T-helper 22 cell (primary cell): ENCODE measurements at places on chromosomes 12 and 14.

DNA sequence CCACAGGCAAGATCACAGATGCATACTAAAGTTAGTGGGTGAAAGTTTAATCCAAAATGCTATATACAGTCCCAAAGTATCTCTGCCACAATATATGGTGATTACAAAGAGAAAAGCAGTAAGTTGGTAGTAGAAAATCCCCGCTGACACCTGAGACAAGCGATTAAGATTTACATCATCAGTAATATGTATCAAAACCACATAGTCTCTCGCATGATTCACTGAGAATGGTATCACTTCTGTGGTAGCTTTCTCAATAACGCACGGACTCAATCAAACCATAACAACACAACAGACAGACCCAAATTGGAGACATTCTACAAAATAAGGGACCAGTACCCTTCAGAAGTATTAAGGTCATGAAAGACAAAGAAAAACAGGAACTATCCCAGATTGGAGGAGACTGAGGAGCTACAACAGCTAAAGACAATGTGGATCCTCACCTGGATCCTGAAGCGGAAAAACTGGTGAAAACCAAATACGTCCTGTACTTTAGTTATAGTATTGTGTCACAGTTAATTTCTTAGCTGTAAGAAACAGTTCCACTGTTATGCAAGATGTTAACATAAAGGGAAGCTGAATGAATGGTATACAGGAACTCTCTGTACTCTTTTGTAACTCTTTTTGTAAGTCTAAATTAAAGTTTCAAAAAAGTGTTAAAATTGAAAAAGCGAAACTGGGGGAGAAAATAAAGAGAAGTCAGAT, 51.0 kb downstream of the SPTLC2 start:
- DNase-seq: no peak

DNA sequence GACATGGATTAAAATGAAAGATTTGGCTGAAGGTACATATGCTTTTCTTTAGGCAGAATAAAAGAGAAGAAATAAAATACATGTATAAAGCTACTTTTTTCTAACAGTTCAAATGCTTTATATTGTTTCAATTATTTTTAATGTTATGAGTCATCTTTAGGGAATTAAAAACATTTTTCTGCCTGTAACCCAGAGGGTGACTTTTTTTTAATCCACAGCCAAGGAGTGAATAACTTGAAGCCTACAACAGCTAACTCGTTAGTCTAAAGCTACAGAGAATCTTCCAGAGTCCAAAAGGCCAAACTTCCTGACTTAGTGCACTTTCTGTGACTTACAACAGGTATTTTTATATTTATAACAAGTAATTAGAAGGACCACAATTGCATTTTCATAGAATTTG, 151.6 kb downstream of the SEC23A start:
- DNase-seq: no peak

DNA sequence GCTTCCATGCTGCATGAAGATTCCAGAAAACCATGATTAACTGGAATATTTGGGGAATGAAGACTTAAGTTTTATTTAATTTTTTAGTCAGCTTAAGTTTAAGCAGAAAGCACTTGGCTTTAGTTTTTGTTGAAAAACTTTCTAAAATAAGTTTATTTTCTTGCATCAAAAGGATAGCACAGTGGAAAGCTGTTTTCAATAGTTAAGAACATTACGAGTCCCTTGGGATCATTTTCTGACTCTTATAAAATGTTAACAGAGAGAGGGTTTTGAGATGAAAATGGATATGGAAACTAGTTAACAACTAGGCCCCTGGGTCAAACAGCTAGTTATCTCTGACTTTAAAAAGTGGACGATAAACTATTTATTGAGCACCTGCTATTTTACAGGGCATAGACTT, 181.9 kb upstream of the SLC38A2 start:
- DNase-seq: no peak

GRCh38 chr12:108807476-108807875, 49.9 kb downstream of the SSH1 start:
- no peak for DNase-seq

DNA sequence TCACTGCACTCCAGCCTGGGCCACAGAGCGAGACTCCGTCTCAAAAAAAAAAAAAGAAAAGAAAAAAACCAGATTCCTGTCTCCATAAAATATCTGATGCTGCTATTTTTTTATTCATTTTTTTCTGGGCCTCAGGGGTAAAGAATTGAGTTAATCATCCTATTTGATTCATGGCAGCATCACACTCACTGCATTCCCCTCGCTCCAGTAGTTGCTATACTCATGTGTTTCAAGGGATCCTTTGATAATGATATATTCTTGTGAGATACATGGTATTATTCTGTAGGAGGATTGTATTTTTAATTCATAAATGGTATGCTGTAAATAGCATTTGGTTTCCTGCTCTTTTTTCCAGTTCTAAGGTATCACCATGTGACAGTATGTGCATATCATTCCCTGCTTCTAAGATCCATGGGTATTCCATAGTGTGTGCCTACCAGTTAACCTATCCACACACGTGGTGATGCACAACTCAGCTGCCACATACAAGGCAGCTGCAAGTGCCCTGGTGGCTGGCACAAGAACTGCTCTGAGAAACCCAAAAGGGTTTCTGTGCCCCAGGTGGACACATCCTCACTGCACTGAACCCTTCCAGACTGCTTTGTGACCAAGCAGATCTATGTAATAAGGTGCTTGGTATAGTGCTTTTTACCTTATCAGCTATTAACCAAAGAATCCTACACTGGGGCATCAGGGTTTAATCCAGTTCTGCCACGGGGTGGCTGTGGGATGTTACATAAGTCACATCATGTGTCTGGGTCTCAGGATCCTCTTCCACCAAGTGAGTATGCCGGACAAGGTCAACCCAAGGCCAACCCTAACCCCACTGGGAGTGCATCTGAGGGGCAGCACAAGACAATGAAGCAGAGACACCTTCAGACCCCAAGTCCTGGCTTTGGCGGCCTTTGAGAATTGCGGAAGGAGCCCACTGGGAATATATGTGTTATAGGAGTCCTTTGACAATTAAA, 74.6 kb downstream of the ZFP36L1 start:
- no peak for DNase-seq

DNA sequence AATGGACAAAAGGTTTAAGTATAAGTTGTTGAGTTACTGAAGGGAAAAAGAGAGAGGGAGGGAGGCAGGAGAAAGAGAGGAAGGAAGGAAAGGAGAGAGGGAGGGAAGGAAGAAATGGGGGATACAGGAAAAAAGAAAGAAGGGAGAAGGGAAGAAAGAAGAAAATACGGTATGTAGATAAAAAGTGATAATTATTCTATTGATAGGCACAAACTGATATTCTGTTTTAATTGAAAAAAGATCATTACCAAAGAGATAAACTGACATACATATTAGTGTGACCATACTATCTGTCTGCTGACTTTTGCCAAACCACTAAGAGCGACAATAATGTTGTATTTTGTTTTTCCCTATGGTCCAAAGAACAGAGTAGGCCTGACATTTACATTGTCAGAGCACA, 154.5 kb downstream of the LRFN5 start:
- DNase-seq: no peak

DNA sequence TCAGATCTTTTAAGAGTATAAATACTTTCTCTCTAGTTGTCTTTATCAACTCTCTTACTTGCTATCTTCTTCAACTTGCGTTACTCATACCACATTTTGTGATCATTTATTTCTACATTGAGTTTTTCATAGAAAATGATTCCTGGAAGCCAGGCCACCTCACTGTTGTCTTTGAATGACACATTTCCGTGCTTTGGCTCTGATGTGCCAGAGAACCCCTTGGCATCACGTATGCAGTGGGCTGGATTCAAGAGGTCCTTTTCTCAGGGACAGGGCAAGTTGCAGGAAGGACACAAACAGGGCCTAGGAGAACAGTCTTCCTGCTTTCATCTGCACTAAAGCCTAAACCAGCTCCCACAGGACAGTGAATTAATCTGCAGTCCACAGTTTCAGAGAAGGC, 70.3 kb upstream of the PYGL start:
- no peak for DNase-seq

GRCh38 chr12:47839214-47839876, 19.6 kb upstream of the HDAC7 start:
- no peak for DNase-seq

DNA sequence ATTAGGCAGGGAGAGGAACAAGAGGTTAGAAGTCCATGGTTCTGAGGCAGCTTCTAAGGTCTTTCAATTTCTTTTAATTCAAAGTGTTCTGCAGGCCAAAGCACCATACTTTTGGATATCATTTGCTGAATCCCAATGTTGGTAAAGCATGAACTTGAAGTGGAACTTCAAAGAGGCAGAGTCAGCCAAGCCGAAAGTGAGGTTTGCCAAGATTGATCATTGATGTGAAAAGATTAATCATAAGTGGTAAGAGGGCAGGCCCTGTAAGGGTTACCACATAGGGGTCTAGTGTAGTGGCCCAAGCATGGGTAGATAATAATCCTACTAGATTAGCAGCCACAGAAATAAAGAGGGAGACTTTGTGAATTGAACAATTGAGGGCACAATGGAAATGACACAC, 191.7 kb upstream of the DIO2 start:
- DNase-seq: no peak

DNA sequence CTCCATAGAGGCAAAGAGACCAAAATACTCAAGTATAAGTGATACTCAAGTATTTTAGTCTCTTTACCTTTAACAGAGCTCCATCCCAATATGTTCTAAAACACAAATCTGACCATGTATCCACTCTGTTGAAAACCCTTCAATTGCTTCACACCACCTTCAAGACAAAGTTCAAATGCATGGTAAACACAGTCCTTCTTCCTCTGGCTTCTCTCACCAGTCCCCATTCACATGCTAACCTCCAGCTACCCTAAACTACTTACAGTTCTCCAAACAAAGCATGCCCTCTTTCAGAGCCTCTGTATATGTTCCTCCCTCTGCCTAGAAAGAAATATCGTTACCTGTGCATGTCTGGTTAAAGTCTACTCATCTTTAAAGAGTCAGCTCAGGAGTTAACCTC, 100.2 kb downstream of the NUMB start:
- no peak for DNase-seq

DNA sequence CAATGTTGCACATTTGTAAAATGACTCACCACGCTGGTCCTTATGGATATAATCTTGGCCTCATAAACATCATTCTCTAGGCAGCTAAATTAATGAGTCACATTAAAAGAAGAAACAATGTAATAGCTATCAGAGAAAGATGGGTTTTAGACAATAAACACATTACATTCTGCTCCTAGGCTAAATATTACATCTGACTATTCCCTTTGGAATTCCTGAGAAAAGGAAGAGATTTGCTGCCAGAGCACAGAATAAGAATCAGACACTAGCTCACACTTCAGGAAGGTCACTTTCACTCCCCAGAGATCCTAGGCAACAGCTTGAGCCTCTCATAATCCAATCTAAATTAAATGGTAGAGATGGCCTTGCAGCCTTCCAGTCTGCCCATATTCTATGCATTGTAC, 218.2 kb downstream of the PTPRO start:
- DNase-seq: no peak

GRCh38 chr14:68702135-68702534, 90.7 kb downstream of the ZFP36L1 start:
- no peak for DNase-seq

GRCh38 chr14:77707355-77707723, 484 bp downstream of the ALKBH1 start:
- DNase-seq: no peak

DNA sequence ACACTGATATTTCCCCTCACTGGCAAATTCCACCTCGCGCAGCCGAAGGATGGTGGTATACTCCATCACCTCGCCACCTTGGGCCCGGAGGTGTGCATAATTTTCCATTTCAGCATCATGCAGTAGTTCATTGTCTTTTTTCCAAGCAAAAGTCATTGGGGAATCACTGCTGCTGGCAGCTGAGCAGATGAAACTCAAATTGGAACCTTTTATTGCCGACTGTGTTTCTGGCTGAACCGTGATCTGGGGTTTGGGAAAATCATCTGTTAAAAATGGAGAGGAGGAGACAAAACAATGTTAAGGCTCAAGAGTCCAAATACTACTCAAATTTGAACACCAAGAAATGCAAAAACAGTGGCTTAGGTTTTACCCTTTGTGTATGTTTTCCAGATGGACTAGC, 39.7 kb downstream of the LRIG3 start:
- DNase-seq: no peak

DNA sequence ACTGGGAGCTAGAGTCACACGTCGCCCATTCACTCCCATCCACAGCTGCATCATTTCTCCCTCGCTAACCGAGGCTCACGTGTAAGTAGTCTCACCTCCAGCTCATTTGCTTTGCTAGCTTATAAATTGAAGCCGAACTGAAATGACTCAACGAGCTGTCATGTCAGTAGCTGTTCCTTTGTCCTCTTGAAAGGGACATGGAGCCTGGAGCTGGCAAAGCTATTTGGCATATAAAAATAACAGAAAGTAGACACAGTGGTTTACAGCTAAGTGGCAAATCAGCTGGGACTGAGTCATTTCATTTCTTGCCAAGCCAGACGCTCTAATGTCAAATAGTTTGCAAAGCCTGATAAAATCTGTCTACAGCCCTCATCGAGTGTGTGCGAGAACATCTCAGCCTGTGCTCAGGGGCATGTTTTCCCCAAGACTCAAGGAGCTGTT, 114.4 kb upstream of the TMEM233 start:
- DNase-seq: no peak

DNA sequence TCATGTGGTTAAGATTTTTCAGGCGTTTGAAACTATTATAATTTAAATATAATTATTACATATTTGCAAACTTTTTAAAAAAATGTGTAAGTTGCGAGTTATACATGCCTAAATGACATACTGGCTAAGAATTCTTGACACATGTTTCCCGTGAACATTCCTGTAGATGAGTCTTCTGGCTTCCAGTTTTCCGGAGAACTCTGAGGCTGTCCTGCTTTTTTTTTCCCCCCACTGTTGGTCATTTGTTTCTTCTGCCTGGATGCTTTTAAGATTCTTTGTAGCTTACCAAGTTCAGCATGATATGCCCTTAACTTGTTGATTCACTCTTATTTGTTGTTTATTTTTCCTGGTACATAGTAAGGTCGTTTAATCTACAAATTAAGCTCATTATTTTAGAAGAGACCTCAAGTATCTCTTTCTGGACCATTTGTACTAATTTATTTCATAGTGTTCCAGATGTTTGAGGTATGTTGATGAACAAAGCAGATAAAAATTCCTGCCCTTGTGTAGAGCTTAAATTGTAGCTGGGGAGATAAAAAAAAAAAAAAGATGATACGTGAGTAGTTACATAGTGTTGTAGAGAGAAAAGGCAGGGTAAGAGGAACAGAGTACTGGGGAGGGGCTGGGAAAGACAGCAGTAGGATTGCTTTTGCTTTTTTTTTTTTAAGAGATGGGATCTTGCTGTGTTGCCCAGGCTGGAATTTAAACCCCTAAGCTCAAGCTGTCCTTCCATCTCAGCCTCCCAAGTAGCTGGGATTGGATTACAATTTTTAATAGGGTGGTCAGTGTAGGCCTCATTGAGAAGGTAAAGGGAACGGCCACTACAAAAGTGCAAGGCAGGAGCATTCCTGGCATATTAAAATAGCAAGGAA, 32.8 kb downstream of the ARHGAP5 start:
- DNase-seq: no peak

- no peak for DNase-seq
These were observed 100.4 kb downstream of the HMGA2 start for GRCh38 chr12:65924716-65925115.

- no peak for DNase-seq
These were observed 49.2 kb upstream of the NCOR2 start for GRCh38 chr12:124616394-124617221.

- DNase-seq: no peak
These were observed 9.8 kb upstream of the HRK start for GRCh38 chr12:116891019-116891418.

- no peak for DNase-seq
These were observed 327.5 kb upstream of the DIO3 start for GRCh38 chr14:101233808-101234207.
